Muscle of leg (tissue), 16 donors: ENCODE measurements at places on chromosomes 2 and 18. TPM values are rescaled to one million over a fixed set of nuclear protein-coding genes. Genes with fewer than 3 reads are reported as not detected.

DNA sequence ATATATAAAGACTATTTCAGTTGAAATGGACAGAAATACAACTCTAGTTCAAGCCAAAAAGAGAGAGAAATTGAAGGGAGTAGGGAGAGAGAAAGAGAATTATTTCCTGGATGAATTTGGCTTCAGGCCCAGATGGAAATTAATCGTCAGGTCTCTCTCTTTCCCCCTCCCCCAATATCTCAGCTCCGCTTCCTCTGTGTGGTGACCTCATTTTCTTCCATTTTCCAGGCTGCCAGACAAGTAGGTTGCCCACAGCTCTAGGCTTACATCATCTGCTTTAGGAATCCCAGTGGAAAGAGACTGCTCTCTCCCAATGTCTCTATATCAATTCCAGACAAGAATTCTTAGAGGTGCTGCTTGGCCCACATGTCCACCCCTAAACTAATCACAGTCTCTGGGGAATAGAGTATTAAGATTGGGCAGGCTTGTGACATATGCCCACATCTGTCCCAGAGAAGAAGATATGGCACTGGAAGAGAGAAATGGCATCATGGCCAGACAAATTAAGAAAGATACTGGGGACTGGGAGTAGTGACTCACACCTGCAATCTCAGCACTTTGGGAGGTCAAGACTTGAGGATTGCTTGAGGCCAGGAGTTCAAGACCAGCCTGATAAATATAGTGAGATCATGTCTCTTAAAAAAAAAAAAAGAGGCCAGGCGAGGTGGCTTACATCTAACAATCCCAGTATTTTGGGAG is 37.2 kb upstream of the CFAP36 start:
- DNase-seq, result peak; percentile 86

- peak; percentile 55 for DNase-seq
Measured at GRCh38 chr2:231364961-231365810, 30.3 kb upstream of the B3GNT7 start.

GRCh38 chr2:130824492-130825061 is 12.1 kb upstream of the ARHGEF4 start:
- DNase-seq, result peak; percentile 42

- peak; percentile 72 for DNase-seq
Measured at GRCh38 chr2:43174368-43174916, 52.0 kb downstream of the ZFP36L2 start.

Gene C2orf80
- not detected for total RNA-seq
